ENCODE measurements at places on chromosomes 1 and 21. TPM values are rescaled to one million over a fixed set of nuclear protein-coding genes. Genes with fewer than 3 reads are reported as not detected.

The S100A6 gene
- total RNA-seq: 1,806 TPM

The TRIM45 gene
- total RNA-seq: 1.3 TPM

The C8B gene
- total RNA-seq: not detected

The FHAD1 gene
- total RNA-seq: 0.56 TPM

The ITLN2 gene
- total RNA-seq: 0.18 TPM

The SAMSN1 gene
- 6.5 TPM for total RNA-seq

The ATP5PO gene
- 180 TPM for total RNA-seq

The OR6K6 gene
- not detected for total RNA-seq

All from endothelial cell of coronary artery (primary cell).